A549 treated with CpdA at 1 μM for 4 hours (cell line): ENCODE measurements at places on chromosomes 4 and X. TPM values are rescaled to one million over a fixed set of nuclear protein-coding genes. Genes with fewer than 3 reads are reported as not detected.

The GPR119 gene
- total RNA-seq: not detected in 5 replicates

The ARHGAP36 gene
- total RNA-seq: not detected in 5 replicates

The HSFX1 gene
- total RNA-seq: 0.26 to 0.50 TPM (median 0.43 TPM) in 5 replicates

The NUP62CL gene
- total RNA-seq: 13.4 to 20.1 TPM (median 16.1 TPM) in 5 replicates

The SPIN2A gene
- 0.12 to 0.32 TPM (median 0.14 TPM) in 4 of 5 replicates, not detected in the other for total RNA-seq

The HTRA3 gene
- total RNA-seq: 14.5 to 20.4 TPM (median 19.1 TPM) in 5 replicates

The TMPRSS11D gene
- not detected in 5 replicates for total RNA-seq

The SGMS2 gene
- 14.6 to 22.7 TPM (median 19.9 TPM) in 5 replicates for total RNA-seq

The HTN3 gene
- total RNA-seq: not detected in 5 replicates

The ABLIM2 gene
- total RNA-seq: 0.35 to 0.87 TPM (median 0.40 TPM) in 5 replicates

The DRP2 gene
- total RNA-seq: 0.16 to 0.30 TPM (median 0.25 TPM) in 5 replicates

The SUPT20HL1 gene
- not detected in 5 replicates for total RNA-seq

The SPANXD gene
- not detected in 5 replicates for total RNA-seq

The PHOX2B gene
- total RNA-seq: not detected in 5 replicates

The HSD17B10 gene
- 157 to 207 TPM (median 192 TPM) in 5 replicates for total RNA-seq

The NDP gene
- not detected in 5 replicates for total RNA-seq

The XPNPEP2 gene
- not detected in 5 replicates for total RNA-seq

The SETD7 gene
- 37.1 to 45.7 TPM (median 40.1 TPM) in 5 replicates for total RNA-seq

The GPC4 gene
- 0.02 to 0.03 TPM (median 0.02 TPM) in 3 of 5 replicates, not detected in the others for total RNA-seq

The CAMK2D gene
- total RNA-seq: 14.3 to 22.0 TPM (median 16.5 TPM) in 5 replicates

The GABRQ gene
- 0.14 to 0.32 TPM (median 0.23 TPM) in 5 replicates for total RNA-seq

The IL13RA1 gene
- 43.1 to 57.9 TPM (median 49.5 TPM) in 5 replicates for total RNA-seq

The ATOH1 gene
- not detected in 5 replicates for total RNA-seq
